Esophagus squamous epithelium (tissue), 5 donors: ENCODE measurements at places on chromosomes 7 and 10.

DNA sequence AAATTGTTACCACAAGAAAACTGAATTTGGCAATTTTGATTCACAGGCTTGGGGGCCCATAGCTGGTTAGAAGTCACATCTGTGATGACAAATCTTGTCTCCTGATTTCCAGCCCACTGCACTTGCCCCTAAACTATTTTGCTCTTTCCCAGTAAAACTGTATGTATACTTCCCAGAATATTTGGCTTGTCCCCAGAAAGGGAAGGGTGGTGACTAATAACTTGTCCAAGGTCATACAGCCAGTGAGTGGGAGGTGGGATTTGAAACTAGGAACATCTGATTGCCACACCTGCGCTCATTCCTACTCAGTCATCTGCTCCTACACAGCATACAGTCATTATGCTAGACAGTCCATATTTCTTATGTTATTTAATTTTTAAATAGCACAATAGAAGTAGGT lies 304.5 kb downstream of the SDHAF3 start:
- DNase-seq = no peak

- no peak for DNase-seq
Observed at GRCh38 chr7:121714559-121715303, 158.2 kb upstream of the PTPRZ1 start.

- DNase-seq = no peak
Observed at GRCh38 chr10:21458126-21458871, 67.2 kb downstream of the SKIDA1 start.

GRCh38 chr7:130380861-130381455 lies 664 bp downstream of the CPA1 start:
- no peak for DNase-seq

DNA sequence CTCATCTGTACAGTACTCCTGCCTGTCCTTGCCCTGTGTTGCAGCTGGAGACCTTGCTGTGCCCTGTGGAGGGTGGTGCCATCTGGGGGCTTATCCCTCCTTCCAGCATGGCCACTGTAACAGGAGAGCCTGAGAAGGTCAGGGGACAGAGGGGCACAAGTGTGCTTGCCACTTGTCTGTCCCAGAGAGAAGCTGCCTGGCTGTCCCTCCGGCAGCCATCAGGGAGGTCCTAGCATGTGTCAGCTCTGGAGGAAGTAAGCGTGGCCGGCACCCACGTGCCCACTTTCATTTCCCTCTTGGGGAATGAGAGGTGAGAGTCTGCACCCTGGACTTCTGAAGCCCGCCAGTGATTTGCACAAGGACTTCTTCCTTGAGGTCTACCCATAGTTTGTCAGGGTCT lies 97.0 kb upstream of the PPIF start:
- DNase-seq = no peak

DNA sequence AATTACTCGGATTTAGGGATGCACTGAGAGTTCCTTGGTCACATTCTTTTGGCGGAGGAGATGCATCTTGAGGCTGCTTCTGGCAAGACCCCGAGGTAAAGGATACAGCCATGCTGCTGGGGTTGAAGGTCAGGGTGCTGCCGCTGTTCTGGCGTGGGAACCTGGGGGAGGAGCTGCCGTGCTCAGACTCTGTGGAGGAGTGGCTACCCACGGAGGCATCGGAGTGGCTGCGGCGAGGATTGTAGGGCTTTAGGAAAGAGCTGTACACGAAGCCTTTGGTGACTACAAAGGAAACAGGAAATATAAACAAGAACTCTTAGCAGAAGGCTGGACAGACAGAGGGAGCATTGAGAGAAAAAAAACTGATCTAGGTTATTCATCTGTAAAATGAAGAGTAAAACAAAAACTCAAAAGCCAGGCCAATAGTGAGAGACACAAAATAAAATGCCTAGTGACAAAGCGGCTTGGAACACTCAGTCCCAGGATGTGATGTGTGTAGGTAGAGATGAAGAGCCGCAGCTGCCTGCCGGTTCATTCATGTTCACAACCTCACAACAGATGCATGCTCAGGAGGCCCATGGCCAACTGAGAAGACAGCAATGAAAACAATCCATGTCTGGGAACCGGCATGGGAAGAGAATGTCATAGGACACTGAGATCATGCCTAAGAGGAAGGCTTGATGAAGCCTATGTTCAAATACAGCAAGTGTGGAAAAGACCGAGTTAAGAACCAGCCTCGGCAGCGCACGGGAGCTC lies 97.8 kb downstream of the ABCC2 start:
- DNase-seq = no peak

GRCh38 chr7:4711634-4712033 lies 29.5 kb downstream of the FOXK1 start:
- no peak for DNase-seq

DNA sequence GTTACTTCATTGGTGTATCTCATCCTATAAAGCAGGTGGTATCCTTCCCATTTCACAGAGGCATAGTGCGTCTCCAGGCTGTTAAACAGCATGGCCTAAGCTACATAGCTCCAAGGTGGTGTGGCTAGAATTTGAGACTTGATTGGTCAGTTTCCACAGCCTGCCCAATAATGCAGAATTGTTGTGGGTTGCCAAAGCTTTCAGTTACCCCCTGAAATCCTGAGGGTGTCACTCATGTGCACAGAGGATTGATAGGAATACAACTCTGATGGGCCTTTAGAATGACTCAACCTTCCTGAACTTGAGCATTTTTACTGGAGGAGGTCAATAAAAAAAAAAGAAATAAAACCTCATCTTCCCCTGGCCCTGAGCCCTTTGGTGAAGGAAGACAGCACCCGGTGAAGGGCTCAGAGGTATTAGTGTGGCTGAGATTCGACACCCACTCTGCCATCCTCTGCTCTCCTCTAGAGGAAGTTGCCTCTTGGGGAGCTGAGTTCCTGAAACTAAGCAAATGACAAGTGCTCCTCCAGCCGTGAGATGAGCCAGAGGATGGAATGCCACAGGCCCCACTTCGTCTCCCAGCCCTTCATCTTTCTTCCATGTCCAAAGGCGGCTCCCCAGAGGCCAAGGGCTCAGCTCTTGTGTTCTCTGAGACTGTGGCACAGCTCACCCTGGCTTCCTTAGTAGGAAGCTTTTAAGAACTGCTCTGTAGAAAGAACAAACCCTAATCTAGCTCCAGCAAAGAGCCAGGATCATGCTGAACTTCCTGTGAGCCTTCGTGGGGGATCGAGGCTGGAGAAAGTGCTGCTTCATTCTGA lies 1.0 kb downstream of the ACSL5 start:
- no peak for DNase-seq

GRCh38 chr7:29555061-29555460 lies 8.6 kb upstream of the PRR15 start:
- no peak for DNase-seq

- no peak for DNase-seq
Observed at GRCh38 chr7:38748056-38748610, 117.0 kb upstream of the AMPH start.

DNA sequence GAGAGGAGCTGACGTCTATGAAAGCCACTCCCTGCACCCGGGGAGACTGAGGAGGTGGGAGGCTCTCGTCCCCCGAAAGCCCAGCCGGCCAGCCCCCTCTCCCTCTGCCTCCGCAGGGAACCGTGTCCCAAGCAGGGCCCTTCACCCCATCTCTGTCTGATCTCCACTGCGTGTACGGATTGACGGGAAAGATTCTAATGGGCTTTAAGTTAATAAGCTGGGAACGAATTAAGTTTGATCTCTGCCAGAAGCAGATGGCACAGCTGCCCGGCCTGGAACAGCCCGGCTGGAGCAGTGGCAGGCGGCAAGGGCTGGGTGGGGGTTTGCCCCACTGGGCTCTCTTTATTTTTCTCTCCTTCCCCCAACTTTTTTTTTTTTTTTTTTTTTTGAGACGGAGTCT lies 6.1 kb upstream of the SLC29A4 start:
- no peak for DNase-seq

GRCh38 chr10:47151920-47152319 lies 148.1 kb upstream of the GDF10 start:
- DNase-seq = no peak

DNA sequence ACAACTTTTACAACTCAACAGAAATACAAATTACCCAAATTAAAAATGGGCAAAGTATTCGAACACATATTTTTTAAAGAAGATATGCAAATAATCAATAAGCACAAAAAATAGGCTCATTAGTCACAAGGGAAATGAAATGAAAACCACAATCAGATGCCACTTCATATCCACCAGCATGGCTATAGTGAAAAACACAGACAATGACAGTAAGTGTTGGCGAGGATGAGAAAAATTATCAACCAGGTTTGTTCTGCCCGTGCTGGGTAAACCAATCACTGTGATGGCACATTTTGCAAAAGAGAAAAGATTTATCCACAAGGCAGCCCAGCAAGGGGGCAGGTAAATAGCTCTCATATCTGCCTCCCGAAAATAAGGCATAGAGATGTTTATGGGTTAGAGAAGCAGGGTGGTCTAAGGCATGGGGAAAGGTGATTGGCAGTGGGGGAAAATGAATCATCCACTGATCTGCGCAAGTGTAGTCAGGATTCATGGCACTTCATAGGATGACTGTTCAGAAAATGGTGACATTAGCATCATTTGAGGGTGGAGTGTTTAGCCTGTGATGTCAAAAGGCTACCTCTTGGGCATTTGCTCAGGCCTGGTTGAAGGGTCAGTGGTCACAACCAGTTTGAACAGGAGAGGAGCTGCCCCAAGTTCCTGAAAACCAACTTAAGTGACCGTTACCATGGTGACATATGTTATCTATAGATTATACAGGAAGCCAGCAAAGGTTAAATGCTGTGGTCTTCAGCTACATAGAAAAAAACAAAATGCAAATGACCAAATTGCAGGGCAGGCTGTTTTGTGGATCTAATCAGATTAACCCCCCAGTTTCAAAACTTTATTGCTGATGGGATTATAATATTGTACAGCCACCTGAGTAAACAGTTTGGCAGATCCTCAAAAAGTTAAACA lies 8.0 kb upstream of the CFAP70 start:
- no peak for DNase-seq

DNA sequence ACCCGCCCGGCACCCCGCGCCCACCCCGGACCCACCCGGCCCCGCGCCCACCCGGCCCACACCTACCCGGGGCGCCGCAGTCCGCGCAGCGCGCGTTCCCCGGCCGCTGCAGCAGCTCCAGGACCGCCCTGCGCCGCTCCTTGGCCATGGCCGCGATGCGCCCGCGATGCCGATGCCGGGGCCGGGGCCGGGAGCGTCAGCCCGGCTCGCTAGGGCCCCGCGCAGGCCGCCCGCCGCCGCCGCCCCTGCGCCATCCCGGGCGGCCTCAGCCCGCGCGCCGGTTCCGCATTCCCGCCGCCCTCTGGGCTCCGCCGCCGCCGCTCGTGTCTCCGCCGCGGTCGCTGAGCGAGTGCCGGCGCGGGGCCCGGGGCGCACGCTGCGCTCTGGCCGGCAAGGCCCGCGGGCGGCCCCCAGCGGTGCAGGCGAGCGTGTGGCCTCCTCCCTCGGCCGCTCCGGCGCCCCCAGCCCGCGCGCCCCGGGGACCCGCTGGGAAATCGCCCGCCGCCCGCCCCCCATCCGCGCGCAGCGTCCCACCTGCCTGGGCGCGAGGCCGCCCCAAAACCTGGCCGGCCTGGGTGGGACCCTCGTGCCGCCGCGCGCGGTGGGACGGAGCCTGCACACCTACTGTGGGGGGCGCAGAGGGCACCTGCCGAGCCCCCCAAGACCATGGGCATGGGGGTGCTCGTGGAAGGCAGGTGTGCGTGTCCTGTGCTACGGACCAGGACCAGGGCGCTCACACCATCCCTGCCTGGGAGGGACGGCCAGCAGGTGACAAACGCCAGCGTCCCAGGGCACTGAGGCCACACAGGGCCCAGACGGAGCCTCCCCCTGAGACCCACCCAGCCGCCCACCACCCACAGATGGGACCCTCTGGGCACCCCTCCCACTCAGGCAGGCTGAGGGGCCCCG lies at the start of gene ADAP1:
TSS of gene ADAP1 (minus strand) at position 351 of the 909 bp plus-strand sequence. CDS start at position 148, 203 bp downstream.
- no peak for DNase-seq

- DNase-seq = no peak
Observed at GRCh38 chr10:29969255-29970011, 90.0 kb downstream of the JCAD start.

DNA sequence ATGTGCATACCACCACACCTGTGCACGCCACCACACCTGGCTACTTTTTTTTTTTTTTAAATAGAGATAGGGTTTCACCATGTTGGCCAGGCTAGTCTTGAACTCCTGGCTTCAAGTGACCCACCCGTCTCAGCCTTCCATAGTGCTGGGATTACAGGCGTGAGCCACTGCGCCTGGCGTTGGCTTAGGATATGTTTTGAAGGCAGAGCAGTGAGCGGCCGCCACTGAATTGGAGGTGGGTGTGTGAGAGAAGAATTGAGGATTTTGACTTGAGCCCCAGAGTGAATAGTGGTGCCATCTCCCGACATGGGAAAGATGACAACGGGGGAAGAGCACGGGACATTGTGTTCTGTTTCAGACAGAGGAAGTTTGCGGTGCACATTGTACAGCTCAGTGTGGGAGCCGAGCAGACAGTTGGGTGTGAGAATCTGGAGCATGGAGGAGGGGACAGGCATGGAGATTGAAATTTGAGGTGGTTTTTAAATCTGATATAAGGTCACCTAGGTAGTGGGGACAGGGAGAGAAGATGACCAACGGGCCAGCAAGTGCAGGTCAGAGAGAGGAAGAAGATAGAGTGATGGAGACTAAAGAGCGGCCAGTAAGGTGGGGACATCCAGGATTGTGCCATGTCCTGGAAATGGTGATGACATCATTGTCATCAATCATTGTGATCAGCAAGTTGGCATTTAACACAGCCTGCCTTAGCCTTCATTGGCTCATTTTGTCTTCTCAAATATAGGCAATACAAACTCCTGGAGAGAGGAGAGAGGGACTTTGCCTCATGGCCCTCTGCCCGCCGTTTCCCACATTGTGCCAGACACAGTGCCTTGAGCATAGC lies 35.8 kb downstream of the VWA2 start:
- DNase-seq = no peak

DNA sequence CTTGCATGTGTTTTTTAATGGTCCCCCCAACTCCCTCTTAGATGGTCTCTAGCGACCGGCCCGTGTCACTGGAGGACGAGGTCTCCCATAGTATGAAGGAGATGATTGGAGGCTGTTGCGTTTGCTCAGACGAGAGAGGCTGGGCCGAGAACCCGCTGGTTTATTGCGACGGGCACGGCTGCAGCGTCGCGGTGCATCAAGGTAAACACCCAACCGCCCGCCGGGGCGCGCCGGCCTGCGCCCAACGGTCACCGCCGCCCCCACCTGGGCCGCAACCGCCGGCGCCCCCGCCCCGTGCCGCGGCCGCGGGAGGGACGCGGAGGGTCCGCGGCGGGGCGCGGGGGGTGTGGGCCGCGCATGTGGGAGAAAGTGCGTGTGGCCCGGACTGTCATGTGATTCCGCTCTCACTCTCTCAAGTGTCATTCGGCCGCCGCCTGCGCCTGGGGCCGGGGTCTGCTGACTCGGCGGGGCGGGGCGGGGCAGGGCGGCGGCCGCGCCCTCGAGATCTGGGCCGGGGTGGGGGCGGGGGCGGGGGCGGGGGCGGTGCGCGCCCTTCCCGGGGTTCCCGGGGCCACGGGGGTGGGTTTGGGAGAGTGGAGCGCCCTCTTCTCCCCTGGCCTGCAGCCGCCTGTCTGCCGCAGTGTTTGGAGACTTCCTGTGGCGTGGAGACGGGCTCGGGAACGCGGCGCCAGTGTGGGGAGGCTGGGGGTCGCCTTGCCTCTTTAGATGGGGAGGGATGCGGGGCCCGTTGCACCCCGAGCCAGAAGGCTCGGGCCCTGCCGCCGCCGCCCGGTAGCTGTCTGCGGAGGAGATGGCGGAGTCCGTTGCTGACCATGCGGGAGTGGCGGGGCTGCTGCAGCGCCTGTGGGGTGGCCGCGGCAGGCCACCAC lies 817 bp downstream of the MLLT10 start:
- no peak for DNase-seq
